Placental pericyte (primary cell): ENCODE measurements at places on chromosomes 5 and 9. TPM values are rescaled to one million over a fixed set of nuclear protein-coding genes. Genes with fewer than 3 reads are reported as not detected.

GALT gene
- 29.3 and 35.9 TPM in 2 replicates for total RNA-seq

TEK gene
- total RNA-seq = 1.8 and 15.6 TPM in 2 replicates

BARHL1 gene
- total RNA-seq = not detected in 2 replicates

PRDM12 gene
- total RNA-seq = under 0.01 TPM in 1 of 2 replicates, not detected in the other

UNC13B gene
- total RNA-seq = 28.9 and 35.4 TPM in 2 replicates

CNTLN gene
- total RNA-seq = 9.8 and 11.2 TPM in 2 replicates

CCL27 gene
- total RNA-seq = not detected in 2 replicates

TAF11L5 gene
- not detected in 2 replicates for total RNA-seq

CDH9 gene
- not detected in 2 replicates for total RNA-seq

INSL4 gene
- total RNA-seq = not detected in 2 replicates

SPATA31E1 gene
- not detected in 2 replicates for total RNA-seq

HBEGF gene
- 7.2 and 47.5 TPM in 2 replicates for total RNA-seq

ABLIM3 gene
- total RNA-seq = 18.6 and 71.4 TPM in 2 replicates

CDK7 gene
- 36.8 and 44.2 TPM in 2 replicates for total RNA-seq

SLC6A7 gene
- under 0.01 TPM in 1 of 2 replicates, not detected in the other for total RNA-seq

ZBTB34 gene
- total RNA-seq = 9.7 and 10.9 TPM in 2 replicates

ARHGEF39 gene
- 0.44 and 6.3 TPM in 2 replicates for total RNA-seq

TAF11L8 gene
- not detected in 2 replicates for total RNA-seq
